ENCODE measurements at places on chromosomes 7 and 10.
A peak's percentile ranks its signal among the peaks of the same experiment; 100 is the strongest.

DNA sequence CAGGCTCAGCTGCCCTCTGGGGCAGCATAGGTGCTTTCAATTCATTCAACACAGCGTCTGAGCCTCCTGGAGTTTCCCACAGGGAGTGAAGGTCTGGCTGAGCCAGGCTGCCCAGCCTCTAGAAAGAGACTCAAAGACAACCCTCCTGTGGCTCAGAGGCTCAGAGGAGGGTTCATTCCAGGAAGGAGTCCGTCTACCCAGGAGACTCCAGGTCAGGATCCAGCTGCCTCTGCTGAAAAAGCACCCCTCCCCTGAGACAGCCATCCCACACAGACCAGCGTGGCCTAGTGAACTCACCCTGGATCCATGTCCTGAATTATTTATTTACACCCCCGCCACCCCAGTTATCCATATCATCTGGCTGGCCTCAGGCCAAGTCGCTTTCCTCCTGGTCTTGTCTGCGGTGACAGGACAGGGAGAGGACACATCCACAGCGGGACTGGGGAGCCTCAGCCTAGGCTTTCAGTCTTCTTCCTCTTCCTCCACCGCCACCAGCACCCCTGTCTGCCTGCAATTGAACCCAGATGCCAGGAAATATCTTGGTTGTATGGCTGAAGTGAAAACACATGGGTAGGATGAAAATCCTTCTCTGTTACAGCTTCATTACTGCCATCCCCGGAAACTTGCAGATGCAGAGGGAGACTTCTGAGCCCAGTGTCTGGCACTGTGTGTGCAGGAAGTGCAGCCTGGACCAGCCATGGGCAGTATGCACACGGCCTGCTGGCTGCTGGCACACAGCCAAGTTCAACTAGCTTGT is 44.0 kb upstream of the COL13A1 start:
- no peak for DNase-seq

DNA sequence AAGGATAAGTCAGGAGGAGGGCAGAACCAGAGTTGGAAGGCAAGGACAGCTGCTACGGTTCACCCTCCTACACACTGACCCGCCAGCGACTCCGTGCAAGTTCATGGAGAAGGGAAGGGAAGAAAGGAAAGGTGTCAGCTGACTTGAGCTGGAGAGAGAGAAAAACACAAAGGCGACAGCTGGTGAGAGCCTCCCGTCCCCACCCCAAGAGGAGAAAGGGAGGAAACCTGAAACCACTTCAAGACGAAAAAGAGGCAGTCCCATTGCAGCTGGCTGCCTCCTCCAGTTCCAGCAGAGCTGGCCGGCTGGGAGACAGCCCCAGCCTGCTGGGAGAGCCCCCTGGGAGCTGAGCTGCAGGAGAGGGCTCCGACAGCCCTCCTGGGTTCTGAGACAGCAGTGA is 75.2 kb downstream of the PARD3 start:
- DNase-seq = no peak

DNA sequence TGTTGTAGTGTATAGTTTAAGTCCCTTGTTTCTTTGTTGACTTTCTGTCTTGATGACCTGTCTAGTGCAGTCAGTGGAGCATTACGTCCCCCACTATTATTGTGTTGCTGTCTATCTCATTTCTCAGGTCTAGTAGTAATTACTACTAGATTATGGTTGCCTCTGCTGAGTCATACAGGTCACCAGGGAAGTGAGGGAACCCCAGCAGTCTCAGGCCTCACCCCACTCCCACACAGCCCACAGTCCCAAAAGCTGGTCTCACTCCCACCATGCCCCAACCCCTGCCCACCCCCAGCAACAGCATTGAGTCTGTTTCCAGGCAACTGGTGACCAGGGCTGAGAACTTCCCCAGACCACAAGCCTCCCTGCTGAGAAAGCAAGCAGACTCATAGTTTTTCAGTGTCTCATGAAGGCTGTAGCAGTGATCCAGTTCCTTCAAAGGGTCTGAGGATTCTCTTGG is 88.0 kb downstream of the PLXDC2 start:
- DNase-seq = no peak

- no peak for DNase-seq
Observed at GRCh38 chr10:54065106-54065505, 735.9 kb downstream of the PCDH15 start.

DNA sequence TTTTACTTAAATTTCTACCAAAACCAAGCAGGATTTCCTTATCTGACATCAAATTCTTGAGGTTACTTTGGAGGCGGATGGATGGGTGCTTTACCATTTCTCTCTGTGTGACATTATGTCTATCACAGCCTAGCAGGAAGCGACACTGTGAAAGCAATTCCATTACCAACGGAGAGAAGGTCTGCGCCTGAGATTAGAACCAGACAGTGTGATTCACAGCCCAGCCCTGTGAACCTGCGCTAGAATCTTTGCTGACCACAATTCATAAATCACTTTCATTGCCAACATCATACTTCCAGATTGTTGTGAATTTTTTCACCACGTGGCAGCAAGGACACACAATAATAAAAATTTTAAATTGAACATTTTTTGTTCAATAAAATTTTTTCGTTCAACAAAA is 126.5 kb downstream of the CUBN start:
- peak; percentile 53 for DNase-seq

DNA sequence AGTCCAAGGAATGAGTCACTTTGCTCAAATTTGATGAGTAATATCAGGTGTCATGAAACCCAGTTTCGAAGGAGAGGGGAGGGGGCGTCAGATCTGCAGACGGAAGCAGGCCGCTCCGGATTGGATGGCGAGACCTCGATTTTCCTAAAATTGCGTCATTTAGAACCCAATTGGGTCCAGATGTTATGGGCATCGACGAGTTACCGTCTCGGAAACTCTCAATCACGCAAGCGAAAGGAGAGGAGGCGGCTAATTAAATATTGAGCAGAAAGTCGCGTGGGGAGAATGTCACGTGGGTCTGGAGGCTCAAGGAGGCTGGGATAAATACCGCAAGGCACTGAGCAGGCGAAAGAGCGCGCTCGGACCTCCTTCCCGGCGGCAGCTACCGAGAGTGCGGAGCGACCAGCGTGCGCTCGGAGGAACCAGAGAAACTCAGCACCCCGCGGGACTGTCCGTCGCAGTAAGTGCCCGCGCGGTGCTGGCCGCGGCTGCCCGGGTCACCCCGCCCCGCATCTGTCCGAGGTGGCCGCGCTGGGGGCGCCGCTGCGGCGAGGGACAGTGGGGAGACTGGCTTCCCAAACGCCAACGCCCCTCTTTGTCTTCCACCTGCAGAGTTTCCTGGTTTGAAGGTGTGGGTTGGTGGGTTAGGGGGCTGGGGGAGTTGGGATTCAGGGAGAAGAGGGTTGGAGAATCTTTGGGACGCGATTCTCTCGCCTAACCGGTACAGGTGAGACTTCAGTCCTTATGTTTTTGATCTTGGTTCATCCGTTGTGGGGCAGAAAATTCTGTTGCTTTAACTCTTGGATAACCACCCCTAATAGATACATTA is at the start of gene TAC1:
TAC1 (plus strand) TSS at position 351 of the 829 bp plus-strand sequence. CDS start 527 bp downstream, outside the sequence.
- DNase-seq = no peak

GRCh38 chr10:36504758-36505157 is 620.6 kb upstream of the ANKRD30A start:
- no peak for DNase-seq

DNA sequence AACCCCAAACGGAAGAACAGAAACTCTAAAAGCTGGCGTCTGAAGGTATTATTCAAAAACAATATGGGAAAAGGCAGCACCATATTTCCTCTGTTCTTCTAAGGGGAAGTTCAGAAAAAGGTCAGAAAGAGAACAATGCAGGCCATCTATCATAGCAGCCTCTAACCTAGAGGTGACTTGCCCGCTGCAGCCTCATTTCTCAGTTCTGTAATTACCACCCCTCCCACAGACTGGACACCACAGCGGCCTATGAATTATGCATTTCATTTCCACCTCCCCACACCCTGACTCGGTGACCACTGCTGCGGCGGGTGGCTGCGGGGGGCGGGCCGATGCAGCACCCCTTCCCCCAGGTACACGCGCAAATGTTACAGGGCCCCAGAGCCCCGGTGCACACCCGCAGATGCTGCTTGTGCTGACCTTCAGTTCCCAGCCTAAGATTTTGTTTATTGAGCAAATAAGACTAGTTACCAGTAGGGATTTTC is 125.5 kb downstream of the CLEC2L start:
- no peak for DNase-seq

GRCh38 chr10:103645141-103646054 is 151.9 kb downstream of the NEURL1 start:
- DNase-seq = no peak

DNA sequence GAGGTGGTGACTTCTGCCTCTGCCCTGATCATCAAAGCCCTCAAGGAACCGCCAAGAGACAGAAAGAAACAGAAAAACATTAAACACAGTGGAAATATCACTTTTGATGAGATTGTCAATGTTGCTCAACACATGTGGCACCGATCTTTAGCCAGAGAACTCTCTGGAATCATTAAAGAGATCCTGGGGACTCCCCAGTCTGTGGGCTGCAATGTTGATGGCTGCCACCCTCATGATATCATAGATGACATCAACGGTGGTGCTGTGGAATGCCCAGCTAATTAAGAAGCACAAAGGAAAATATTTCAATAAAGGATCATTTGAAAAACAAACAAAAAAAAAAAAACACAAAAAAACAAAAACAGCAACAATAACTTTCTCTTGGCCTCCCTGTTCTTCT is 59.5 kb upstream of the TOMM7 start:
- no peak for DNase-seq

DNA sequence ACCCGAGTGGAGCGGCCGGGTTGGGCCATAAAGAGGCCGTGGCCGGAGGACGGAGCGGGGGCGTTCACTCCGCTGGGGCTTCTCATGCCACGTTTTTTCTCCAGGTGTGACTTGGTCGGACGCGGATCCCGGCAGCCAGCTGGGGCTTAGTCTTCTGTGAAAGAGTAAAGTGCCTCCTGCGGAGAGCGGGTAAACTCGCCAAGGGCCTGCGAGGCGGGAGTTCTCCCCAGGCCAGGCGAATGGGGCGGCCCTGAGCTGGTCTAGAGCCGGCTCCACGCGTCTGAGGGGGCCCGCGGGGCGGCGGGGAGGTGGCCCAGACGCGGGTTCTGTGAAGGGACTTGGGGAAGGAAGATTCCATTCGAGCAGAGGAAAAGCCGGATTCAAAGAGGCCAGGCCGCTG is 86.3 kb upstream of the VIPR2 start:
- DNase-seq = no peak

GRCh38 chr10:62175251-62175650 is 93.4 kb downstream of the RTKN2 start:
- no peak for DNase-seq
